ENCODE measurements at places on chromosomes 4 and X.
A peak's percentile ranks its signal among the peaks of the same experiment; 100 is the strongest.

DNA sequence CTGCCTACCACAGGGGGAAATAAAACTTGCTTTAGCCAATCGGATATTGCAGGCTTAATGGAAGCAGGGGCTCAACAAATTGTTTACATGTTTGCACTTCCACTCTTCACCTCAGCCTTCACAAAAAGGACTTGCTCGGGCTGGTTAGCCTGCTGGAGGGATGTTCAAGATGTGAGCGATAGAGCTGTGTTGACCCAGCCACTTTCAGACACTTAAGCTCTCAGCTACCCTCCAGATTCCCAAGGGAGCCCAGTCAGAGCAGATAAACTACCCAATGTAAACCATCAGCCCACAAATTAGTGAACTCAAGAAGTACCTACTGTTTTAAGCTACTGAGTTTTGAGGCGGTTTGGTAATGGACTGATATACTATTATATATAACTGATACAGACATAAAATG, 508.4 kb upstream of the FTHL17 start:
- no peak for DNase-seq

- DNase-seq, result no peak
These were observed 128.4 kb downstream of the SPOCK3 start for GRCh38 chr4:167105857-167106256.

DNA sequence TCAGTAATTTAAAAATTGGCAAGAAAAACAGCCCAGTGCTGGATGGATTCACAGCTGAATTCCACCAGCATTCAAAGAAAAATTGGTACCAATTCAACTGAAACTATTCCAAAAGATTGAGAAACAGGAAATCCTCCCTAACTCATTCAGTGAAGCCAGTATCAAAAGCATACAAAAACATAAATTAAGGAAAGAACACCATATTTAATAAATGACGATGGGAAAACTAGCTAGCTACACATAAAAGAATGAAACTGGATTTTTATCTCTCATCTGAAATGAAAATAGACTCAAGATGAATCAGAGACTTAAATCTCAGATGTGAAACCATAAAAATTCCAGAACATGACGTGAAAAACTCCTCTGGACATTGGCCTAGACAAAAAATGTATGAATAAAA, 516.8 kb upstream of the SPANXN1 start:
- DNase-seq, result no peak

DNA sequence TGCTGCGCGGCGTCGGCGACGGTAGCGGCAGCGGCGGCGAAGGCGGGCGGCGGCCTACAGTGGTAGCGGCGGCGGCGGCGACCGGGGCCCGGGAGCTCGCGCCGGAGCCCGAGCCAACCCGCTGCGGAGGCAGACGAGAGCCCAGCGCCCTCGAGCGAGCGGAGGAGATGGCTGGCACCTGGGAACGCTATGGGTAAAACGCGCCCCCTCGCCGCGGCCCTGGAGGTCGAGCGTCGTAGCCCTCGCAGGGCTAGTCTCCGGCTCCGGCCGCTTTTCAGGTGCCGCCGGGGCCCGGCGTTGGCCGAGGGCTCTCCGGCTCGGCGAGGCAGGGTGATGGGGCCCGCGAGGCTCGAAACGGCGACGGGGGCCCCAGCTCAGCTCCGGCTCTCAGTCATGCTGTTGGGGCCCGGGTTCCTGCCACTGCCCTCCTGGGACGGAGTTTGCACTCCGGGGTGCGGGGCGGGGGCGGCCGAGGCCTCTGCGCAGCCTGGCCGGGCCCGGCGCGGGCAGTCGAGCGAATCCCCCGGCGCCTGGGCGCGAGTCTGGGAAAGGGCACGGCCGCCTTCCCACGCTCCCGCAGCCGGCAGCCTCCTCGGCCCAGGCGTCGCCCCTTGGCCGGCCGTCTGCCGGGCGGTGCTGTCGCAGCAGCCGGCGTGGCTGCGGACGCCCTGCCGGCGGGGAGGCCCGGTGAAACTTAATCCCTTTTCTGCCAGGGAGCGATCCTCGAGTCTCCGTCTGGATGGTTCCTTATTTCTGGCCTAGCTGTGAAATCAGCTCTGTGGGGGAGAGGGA, 768 bp downstream of the MID2 start:
- peak; percentile 14 for DNase-seq

DNA sequence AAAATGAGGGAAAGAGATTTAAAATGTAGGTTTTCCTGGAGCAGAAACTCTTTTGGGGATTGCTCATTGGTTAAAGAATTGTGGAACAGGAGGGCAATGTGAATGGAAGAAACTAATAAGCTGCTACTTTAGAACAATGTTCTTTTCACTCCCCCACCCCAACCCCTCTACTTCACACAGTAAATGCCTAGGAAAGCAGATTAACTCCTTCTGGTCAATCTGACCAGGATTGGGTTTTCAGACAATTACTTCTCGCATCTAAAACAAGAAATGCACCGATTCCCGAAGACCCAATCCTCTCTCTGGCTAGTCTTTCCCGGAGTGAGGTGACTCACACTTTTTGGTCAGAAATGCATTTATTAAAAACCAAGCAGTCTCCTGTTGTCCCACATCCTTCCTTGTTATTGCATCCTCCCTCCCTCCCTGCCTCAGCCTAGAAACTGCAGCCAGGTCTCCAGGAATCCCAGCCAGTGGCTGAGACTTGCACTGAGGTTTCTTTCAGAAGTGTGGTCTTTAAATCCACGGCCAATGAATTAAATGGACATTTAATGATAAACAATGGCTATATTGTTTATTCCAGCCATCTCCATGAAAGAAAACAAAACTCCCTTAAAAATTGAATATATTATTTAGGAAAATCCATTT, 21.4 kb downstream of the MFAP3L start:
- DNase-seq, result no peak

DNA sequence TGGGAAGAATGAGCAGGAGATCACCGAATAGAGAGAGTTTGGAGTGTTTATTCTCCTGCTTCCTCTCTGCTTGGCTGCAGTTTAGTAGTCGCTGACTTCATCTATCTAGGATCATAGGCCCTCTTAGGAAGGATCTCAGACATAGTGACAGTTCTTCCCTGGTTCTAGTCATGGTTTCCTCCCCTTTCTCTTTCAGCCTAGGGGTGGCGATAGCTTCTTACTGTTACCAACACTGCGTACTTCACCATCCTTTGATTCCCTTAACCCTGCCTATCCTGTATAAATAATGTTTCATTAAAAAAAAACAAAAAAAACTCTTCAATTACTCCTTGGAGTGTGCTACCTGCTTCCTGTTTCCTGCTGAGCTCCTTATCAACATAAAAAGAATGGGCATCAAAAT, 103.8 kb downstream of the DDX53 start:
- no peak for DNase-seq

- DNase-seq, result no peak
These were observed 31.1 kb downstream of the ACOX3 start for GRCh38 chr4:8409264-8410065.

- no peak for DNase-seq
These were observed 244.5 kb upstream of the PITX2 start for GRCh38 chr4:110867251-110867960.

GRCh38 chr4:85419103-85419502, 55.8 kb upstream of the ARHGAP24 start:
- no peak for DNase-seq

DNA sequence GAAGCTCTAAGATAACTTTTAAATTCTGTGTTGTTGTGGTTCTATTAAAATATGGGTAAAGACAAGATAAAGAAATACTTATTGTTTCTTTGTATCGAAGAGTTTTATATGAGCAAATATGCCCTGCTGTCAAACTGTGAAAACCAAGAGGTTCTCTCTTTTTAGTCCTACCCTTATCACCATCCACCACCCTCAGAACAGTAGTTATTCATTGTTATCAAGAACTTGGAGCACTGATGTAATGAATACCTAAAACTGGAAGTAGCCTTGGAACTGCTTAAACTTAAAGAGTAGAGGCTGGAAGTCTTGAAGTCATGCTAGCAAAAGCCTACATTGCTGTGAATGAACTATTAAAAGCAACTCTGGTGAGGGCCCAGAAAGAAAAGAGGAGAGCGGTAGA, 9.2 kb downstream of the PIR start:
- no peak for DNase-seq

DNA sequence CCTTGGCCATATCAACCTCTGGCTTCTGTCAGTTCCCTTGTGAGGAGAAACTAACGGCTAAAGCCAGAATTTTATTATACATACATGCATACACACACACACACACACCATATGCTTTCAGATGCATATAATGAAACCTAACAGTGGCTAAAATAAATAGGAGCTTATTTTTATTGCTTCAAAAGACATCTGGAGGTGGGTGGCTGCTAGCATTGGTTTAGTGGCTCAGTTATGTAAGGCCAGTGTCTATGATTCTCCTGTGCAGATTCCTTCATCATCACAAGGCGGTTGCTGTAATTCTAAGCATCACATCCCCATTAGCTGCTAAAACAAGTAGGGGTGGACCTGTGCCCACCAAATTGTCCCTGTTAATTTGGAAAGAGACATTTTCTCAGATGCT, 110.8 kb downstream of the MAPK10 start:
- DNase-seq, result no peak

DNA sequence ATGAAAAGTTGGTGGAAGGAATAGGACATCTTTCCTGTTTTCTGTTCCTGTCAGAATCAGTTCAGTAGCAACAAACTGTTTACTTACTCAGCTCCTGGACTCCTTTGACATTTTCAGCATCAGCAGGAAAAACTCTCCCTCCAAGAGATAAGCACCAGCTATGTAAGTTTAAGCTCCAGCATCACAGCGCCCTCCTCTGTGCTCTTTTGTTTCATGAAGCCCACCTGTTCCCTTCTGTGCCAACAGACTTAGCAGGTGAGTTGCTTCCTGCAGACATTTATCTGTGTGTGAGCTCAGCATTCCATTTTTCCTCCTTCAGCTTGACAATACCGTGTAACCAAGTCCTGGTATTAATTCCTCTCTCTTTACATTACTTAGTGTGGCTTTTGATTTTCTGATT, 644.1 kb upstream of the AGA start:
- DNase-seq, result no peak

Data from stimulated activated CD4-positive, alpha-beta T cell treated with anti-CD3 and anti-CD28 coated beads, Interleukin-4, amount 100 ng/mL, for 48 hours (primary cell).